ENCODE measurements at places on chromosomes 12 and 14.

- no peak for DNase-seq
Measured at GRCh38 chr12:119699199-119699760, 31.3 kb downstream of the PRKAB1 start.

DNA sequence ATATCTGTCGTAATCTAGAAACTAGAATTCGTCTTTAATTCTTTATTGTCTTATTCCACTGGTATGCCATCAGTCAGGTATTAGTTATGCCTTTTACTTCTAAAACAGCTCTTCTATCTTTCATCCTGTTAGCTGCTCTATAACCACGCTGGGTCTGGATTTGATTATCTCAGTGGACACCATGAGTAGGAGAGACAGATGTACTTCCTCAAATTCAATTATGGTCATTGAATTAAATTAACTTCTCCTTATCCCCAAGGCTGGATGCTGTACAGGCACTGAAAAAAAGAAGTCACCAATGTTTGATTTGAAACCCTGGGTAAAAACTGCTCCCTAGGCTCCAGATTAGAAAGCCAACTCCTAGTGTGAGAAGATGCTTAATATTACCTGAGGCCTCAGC lies 107.3 kb downstream of the PIK3C2G start:
- DNase-seq: no peak

- DNase-seq: peak; percentile 23
Measured at GRCh38 chr12:80936642-80937390, 918 bp downstream of the LIN7A start.

GRCh38 chr12:89346741-89347324 lies 5.5 kb downstream of the DUSP6 start:
- DNase-seq: peak; percentile 68

DNA sequence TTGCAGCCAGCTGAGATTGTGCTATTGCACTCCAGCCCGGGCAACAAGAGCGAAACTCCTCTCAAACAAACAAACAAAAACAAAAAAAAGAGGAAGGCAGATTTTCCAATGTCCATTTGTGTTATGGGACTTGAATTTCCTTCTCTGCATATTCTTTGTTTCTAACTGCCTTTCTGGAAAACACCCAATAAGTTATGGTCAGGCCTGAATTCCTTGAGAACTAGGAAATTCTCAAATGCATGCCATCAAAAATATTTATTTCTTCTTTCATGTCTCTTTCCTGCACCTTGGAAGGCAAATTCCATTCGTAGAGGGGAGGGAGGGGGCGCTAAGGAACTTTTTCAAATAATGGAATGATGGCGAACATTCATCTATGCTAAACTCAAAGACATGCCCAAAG lies 117.6 kb upstream of the TMCC3 start:
- DNase-seq: no peak

- DNase-seq: no peak
Measured at GRCh38 chr14:68268719-68269118, 449.1 kb downstream of the RAD51B start.

GRCh38 chr12:82366197-82366596 lies 7.9 kb downstream of the METTL25 start:
- peak; percentile 7 for DNase-seq

DNA sequence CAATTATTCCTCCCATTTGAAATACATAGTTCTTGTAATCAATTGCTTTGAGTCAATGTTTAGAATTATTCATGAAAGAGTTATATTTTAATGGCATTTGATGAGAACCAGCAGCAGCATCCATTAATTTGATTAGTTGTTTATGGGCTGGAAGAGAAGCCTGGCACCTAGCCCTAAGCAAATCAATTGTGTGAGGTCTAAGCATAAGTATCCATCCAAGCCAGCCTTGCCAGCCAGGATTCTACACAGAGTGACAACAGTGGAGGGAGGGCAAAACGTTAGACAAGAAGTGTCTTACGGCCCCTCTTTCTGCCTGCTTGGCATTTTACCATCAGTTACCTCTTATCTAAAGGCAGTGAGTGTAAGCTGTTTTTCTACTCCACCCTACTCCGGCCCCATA lies 478.5 kb downstream of the NELL2 start:
- DNase-seq: no peak

- DNase-seq: no peak
Measured at GRCh38 chr12:30646821-30647220, 48.8 kb downstream of the IPO8 start.

DNA sequence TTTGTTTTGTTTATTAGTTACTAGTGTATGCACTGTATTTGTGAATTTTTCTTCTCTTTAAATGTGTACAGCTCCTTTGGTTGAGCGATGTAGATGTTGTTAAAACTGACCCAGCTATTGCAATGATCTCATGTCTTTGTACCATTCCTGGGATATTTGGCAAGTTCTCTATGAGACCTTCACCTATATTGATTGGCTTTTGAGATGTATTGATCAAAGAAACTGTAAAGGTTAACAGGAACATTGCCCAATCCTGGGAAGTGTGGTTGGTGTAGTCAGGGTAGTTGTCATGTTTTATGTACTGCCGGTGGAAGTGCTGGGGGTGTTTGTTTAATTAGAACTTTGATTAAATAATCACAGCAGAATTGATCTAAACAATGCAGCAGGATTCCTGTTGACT lies 43.1 kb downstream of the ACSS3 start:
- DNase-seq: no peak

GRCh38 chr12:109393437-109394345 lies 46.0 kb downstream of the MYO1H start:
- peak; percentile 45 for DNase-seq

DNA sequence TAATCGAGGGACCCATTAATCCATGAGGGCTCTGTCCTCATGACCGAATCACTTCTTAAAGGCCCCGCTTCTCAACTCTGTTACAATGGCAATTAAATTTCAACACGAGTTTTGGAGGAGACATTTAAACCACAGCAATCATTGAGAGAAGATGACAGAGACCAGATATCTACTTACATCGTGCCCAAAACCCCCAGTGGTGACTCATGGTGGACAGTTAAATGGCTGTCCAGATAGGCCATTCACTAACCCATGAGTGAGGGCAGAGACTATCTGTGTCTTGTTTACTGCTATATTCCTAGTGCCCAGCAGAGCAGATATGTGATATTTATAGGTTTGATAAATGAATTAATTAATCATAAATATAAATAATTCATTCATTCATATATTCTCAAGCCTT lies 20.0 kb upstream of the FLVCR2 start:
- DNase-seq: no peak

- DNase-seq: no peak
Measured at GRCh38 chr14:70755655-70756054, 53.7 kb downstream of the MAP3K9 start.

- no peak for DNase-seq
Measured at GRCh38 chr12:98701166-98701565, 56.1 kb downstream of the APAF1 start.

GRCh38 chr12:77559400-77560074 lies 271.2 kb upstream of the NAV3 start:
- DNase-seq: no peak

DNA sequence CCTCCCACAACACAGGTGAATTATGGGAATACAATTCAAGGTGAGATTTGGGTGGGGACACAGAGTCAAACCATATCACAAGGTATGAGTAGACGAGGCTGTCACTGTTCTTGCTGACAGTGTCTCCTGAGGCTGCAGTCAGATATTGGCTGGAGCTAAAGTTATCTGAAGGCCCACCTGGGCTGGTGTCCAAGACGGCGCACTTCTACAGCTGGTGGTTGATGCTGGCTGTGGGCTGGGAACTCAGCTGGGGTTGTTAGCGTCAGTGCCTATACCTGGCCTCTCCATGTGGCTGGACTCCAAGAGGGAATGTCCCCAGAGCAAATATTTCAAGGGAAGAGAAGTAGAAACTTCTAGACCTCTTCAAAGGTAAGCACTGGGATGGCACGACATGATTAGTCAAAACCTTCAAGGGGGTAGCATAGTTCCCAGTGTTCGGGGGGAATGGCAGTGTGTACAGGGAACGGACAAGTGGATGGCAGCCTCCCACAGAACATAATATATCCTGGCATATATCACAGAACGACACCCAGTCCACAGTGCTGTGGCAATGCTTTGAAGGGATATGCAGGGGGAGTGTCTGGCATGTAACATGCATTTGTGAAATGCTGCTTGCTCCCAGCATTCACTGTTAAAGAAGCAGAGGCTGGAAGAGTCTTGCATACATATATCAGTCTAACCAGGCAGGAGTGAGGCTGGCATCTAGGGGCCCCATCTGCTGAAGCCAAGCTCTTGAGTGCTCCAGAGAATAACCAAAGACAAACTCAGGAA lies 126.7 kb upstream of the RFLNA start:
- no peak for DNase-seq

GRCh38 chr12:1918884-1919236 lies 408 bp upstream of the CACNA2D4 start:
- DNase-seq: no peak

Measured in brain microvascular endothelial cell (primary cell).